GM12892 (cell line): ENCODE measurements at places on chromosomes 11 and 22.

DNA sequence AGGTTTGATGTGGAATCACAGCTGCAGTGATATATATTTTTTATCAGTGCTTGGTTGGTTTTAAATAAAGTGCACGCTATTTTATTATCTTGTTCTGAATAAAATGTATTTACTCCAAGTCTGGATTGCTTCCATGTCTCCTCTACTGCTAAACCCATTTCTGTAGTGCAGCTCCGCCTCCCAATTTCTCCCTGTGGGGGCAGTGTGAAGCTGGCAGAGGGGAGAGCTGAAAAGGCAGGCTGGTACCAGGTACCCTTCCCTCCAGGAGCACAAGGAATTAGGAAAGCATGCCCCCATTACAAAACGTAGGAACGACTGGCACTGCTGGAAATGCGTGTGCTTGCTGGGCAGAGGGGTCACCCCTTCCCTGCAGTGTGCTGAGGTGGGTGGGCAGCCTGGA is 934 bp upstream of the TMEM132A start:
- no peak for DNase-seq

DNA sequence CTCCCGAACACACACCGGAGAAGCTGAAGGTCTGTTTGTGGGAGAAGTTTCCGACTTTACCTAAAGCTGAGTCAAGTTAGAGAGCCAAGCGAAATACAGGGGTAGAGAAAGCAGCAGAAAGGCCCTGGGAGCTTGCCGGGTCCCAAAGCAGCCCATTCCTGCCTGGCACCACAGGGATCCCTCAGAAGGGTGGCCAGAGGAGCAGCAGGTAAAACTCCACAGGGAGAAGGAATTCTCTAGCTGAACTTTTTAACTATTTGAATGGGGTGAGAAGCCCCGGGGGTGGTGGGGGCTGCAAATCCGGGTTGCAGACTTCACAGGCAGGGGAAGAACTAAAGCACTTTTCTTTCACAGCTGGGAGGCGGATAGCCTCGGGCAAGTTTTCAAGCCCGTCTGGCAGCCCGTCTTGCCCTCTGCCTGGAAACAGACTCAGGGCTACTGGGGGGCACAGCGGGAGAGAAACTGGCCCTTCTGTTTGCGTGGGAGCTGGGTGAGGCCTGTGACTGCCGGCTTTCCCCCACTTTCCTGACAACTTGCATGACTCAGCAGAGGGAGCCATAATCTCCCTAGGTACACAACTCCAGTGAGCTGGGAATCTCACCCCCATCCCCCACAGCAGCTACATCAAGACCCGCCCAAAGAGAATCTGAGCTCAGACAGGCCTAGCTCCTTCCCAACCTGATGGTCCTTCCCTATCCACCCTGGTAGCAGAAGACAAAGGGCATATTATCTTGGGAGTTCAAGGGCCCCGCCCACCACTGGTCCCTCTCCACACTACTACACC is 311.0 kb downstream of the SBF2 start:
- no peak for DNase-seq

DNA sequence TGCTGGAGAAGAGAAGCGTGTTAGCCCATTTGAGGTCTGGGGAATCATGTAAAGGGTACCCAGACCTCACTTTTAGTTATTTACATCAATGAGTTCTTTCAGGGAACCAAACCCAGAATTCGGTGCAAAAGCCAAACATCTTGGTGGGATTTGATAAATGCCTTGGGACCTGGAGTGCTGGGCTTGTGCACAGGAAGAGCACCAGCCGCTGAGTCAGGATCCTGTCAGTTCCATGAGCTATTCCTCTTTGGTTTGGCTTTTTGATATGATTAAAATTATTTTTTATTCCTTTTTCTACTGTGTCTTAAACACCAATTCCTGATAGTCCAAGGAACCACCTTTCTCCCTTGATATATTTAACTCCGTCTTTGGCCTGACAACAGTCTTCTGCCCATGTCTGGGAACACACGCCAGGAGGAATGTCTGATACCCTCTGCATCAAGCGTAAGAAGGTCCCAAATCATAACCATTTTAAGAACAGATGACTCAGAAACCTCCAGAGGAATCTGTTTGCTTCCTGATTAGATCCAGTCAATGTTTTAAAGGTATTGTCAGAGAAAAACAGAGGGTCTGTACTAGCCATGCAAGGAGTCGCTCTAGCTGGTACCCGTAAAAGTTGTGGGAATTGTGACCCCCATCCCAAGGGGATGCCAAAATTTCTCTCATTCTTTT is 65.2 kb downstream of the ALX4 start:
- no peak for DNase-seq

DNA sequence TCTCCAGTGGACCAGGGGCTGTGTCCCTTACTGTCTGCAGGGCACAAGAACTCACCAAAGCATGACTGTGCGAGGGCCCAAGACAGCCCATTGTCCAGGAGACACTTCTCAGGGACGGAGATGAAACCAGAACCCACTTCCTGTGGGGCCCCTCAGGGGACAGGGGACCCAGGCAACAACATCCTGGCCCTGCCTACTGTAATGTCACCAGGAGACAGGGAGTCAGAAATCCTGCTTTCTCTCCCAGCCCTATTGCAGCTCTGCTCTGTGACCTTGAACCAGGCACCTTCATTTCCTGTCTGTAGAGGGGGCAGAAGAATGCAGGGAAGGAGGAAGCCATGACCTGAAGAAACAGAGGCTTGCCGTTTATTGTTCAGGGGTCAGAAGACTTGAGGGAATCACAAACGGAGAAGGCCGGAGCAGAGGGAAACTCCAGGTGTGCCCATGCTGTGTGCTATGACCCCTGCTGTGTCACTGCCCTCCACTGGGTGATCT is 98.0 kb downstream of the NAT10 start:
- DNase-seq: no peak

GRCh38 chr22:23571486-23571885 is 8.6 kb downstream of the IGLL1 start:
- DNase-seq: no peak

- no peak for DNase-seq
These were observed 144.1 kb downstream of the SHANK2 start for GRCh38 chr11:71108013-71108865.

DNA sequence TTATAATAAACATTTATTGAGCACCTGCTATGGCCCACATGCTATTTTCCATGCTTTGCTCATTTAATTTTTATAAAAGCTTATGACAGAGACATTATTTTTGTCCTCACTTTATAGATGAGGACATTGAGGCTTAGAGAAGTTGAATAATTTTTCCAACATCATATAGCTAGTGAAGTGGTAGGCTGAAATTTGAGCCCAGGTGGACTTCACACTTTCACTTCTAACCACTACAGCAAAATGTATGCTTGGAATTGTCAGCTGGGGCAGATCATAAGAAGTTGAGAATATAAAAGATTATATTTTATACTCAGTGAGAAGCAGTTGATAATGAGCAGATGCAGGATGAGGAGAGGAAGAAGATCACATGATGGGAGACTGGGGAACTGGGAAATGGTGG is 146.1 kb downstream of the LDLRAD3 start:
- DNase-seq: no peak

GRCh38 chr11:113991170-113991569 is 16.3 kb downstream of the HTR3A start:
- no peak for DNase-seq
